ENCODE measurements at places on chromosomes 3 and 15. TPM values are rescaled to one million over a fixed set of nuclear protein-coding genes. Genes with fewer than 3 reads are reported as not detected.

- DNase-seq: peak; percentile 28
These were observed 750 bp downstream of the SLC33A1 start for GRCh38 chr3:155853214-155854140.

DNA sequence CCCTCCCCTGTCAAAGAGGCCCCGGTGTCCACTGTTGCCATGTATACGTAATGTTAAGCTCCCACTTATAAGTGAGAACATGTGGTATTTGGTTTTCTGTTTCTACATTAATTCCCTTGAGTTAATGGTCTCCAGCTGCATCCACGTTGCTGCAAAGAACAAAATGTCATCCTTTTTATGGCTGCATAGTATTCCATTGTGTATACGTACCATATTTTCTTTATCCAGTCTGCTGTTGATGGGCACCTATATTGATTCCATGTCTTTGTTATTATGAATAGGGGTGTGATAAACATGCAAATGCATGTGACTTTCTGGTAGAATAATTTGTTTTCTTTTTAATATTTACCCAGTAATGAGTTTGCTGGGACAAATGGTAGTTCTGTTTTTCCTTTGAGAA, 43.3 kb upstream of the AGTR1 start:
- DNase-seq: no peak

GRCh38 chr3:121724130-121724529, 25.4 kb downstream of the GOLGB1 start:
- no peak for DNase-seq

- peak; percentile 68 for DNase-seq
These were observed 16.1 kb downstream of the CD276 start for GRCh38 chr15:73700041-73700842.

The LRRIQ4 gene
- polyA plus RNA-seq: 0.07 TPM

The PAQR9 gene
- polyA plus RNA-seq: 0.13 TPM

All from large intestine (tissue), 12 donors.